ENCODE measurements at places on chromosomes 4 and X. TPM values are rescaled to one million over a fixed set of nuclear protein-coding genes. Genes with fewer than 3 reads are reported as not detected.

Gene CENPVL2
- polyA plus RNA-seq: not detected

Gene ANXA3
- 10.5 TPM for polyA plus RNA-seq

Gene SLC34A2
- polyA plus RNA-seq: not detected

Gene GRIA2
- polyA plus RNA-seq: 4.9 TPM

Gene PIM2
- polyA plus RNA-seq: 2.0 TPM

DNA sequence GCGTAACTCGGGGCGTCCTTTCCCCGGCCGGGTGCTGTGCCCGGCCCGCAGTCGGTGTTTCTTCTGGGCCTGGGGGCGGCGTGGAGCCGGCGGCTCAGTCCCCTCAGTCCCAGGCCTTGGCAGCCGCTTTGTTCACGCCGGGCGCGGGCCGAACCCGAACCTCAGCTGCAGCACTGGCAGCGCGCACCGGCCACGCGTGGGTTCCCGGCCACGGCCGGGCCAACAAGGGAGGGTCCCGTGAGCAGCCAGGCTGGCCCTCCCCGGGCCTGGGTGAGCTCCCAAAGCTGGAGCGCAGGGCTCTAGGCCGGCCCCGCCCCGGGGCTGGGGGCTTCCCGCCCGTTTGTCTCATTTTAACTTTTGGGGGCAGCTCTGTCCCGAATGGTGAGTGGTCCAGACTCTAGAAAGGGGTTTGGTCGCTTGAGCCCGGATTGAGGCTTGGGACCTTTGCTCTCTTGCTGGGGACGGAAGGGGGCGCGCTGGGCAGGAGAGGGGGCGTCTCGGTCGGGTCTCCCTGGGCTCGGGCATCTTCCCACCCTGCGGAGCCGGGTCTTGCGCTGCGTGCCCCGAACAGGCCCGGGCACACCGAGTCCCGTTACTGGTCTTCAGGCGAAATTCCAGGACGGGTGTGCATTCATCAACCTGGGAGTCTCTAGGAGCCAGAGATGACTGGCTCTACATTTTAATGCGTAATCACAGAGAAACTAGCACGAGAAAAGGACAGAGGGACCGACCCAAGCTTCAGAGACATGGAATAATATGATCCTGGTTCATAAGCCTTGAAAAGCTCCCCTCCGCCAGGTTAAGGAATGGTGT, 177.1 kb downstream of the CBR4 start:
- peak; percentile 86 for DNase-seq

DNA sequence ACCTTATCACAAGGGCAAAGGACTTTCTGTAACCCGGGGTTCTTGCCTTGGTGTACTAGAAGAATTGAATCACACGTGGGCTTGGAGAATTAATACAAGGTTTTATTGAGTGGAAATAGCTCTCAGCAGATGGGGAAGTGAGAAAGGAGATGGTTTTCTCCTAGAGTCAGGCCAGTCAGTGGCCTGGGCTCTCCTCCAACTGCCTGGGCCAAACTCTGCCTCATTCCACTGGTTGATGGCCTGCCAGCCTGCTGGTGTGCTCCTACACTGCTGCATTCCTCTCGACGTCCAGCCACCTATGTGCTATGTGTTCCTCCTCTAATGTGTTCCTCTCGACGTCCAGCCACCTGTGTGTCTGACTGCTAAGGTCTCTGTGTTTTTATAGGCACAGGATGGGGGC, 35.3 kb upstream of the SPIN2A start:
- DNase-seq: no peak

GRCh38 chr4:83974111-83974780, 438.3 kb downstream of the GPAT3 start:
- no peak for DNase-seq

GRCh38 chr4:70925899-70926635, 23.9 kb downstream of the MOB1B start:
- no peak for DNase-seq

All from muscle of back (tissue), 13 donors.